ENCODE measurements at places on chromosomes 6 and 20.

DNA sequence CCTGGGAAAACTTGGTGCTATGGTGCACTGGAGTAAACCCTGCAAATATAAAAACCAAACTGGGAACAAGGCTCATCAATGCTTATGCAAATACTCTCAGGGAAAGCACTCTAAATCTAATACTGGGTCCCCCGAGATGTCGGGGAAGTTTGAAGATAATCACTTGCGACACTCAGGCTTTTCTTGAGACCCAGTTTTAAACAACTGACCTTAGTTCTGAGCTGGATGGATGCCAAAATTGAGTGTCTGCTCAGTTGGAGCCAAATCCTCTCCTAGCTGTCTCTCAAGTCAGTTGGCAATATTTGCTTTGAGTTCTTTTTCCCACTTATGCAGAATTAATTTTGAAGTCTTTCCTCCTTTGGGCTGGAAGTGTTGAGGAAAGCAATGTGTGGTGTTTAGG is 75.5 kb upstream of the CD2AP start:
- DNase-seq = no peak

GRCh38 chr20:17394411-17394810 is 136.8 kb downstream of the BFSP1 start:
- no peak for DNase-seq

- no peak for DNase-seq
Measured at GRCh38 chr20:37968841-37969401, 64.3 kb downstream of the TTI1 start.

GRCh38 chr6:137512757-137513605 is 18.8 kb upstream of the OLIG3 start:
- DNase-seq = no peak

- DNase-seq = no peak
Measured at GRCh38 chr6:11050731-11051130, 6.6 kb upstream of the ELOVL2 start.

- DNase-seq = no peak
Measured at GRCh38 chr20:53934421-53935343, 135.7 kb downstream of the BCAS1 start.

DNA sequence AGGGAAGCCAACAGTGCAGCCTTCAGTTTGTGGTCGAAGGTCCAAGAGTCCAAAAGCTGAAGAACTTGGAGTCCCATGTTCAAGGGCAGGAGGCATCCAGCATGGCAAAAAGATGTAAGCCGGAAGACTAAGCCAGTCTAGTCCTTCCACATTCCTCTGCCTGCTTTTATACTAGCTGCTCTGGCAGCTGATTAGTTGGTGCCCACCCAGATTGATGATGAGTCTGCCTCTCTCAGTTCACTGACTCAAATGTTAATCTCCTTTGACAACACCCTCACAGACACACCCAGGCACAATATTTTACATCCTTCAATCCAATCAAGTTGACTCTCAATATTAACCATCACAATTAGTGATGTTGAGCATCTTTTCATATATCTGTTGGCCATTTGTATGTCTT is 23.1 kb upstream of the PHIP start:
- DNase-seq = no peak

- no peak for DNase-seq
Measured at GRCh38 chr6:118903138-118903537, 9.2 kb downstream of the ASF1A start.

- DNase-seq = no peak
Measured at GRCh38 chr6:20158676-20159075, 53.6 kb downstream of the MBOAT1 start.

- DNase-seq = no peak
Measured at GRCh38 chr20:46963196-46963529, 68.5 kb downstream of the EYA2 start.

- DNase-seq = no peak
Measured at GRCh38 chr6:72035966-72036365, 149.6 kb downstream of the RIMS1 start.

- DNase-seq = no peak
Measured at GRCh38 chr6:127732927-127733326, 156.0 kb downstream of the C6orf58 start.
